Testis (tissue), 5 donors: ENCODE measurements at places on chromosomes 16 and 17.

DNA sequence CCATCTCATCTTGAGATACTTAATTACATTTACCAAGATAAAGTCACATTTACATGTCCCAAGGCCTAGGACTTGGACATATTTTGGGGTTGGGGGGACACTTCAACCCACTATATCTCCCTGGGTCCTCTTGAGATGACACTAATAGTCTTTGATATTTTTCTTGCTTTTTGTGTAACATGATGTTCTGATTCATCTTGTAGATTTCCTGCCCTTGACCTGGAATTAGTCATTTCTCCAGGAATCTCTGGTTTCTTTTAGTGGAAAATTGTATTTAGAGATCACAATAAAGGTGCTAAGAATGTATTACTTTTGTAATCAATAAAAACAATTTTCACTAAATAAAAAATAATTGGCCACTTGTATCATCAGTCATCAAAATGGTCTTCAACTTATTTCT lies 157.3 kb downstream of the VPS53 start:
- no peaks in the 10 kb centered on the region for H3K27me3 ChIP-seq
- no peak overlapping the region for H3K4me3 ChIP-seq
- no peak for DNase-seq
- no peaks in the 10 kb centered on the region for H3K36me3 ChIP-seq
- H3K4me1 ChIP-seq = no peaks in the 10 kb centered on the region

GRCh38 chr17:80498242-80498919 lies 22.0 kb upstream of the NPTX1 start:
- H3K4me1 ChIP-seq = peaks cover 37% of the 10 kb centered on the region
- H3K27me3 ChIP-seq = no peaks in the 10 kb centered on the region
- H3K4me3 ChIP-seq = no peak overlapping the region
- H3K27ac ChIP-seq = no peak overlapping the region
- DNase-seq = peak; percentile 89

GRCh38 chr16:13436641-13437412 lies 483.1 kb upstream of the ERCC4 start:
- H3K4me1 ChIP-seq = no peaks in the 10 kb centered on the region
- H3K4me3 ChIP-seq = no peak overlapping the region
- DNase-seq = no peak
- H3K27me3 ChIP-seq = no peaks in the 10 kb centered on the region
- H3K36me3 ChIP-seq = no peaks in the 10 kb centered on the region

GRCh38 chr16:11051879-11052808 lies 107.8 kb downstream of the CLEC16A start:
- no peak for DNase-seq
- H3K4me3 ChIP-seq = no peak overlapping the region
- H3K4me1 ChIP-seq = peaks cover 14% of the 10 kb centered on the region
- H3K27ac ChIP-seq = no peak overlapping the region
- H3K27me3 ChIP-seq = no peaks in the 10 kb centered on the region

GRCh38 chr17:66750116-66750515 lies 84.8 kb upstream of the CACNG5 start:
- H3K4me3 ChIP-seq = no peak overlapping the region
- DNase-seq = no peak
- H3K36me3 ChIP-seq = no peaks in the 10 kb centered on the region
- H3K27me3 ChIP-seq = no peaks in the 10 kb centered on the region
